ENCODE measurements at places on chromosomes 6 and 20. TPM values are rescaled to one million over a fixed set of nuclear protein-coding genes. Genes with fewer than 3 reads are reported as not detected.

DNA sequence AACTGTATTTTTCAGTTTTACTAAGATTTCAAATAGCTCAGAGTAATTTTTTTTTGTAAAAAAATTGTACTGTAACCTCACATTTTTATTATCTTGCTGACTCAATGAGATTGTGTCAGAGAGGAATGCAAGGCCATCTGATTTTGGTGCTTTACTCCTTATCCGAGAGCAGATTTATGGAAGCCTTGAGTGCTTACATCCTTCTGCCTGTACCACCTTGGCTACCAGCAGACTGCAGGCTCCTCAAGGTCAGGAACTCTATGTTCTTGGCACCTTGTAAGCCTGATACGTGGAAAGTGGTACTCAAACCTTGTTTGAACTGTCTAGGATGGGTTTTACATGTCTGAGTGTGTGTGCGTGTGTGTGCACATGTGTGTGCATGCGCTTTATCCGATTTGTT is 80.1 kb upstream of the MLIP start:
- DNase-seq: no peak
- no peaks in the 10 kb centered on the region for H3K36me3 ChIP-seq
- H3K27ac ChIP-seq: no peak overlapping the region
- no peaks in the 10 kb centered on the region for H3K27me3 ChIP-seq

- H3K4me1 ChIP-seq: no peaks in the 10 kb centered on the region
- no peak for DNase-seq
- H3K4me3 ChIP-seq: no peak overlapping the region
- no peaks in the 10 kb centered on the region for H3K36me3 ChIP-seq
- no peak overlapping the region for H3K27ac ChIP-seq
These were observed 6.1 kb upstream of the MAS1 start for GRCh38 chr6:159884720-159885119.

DNA sequence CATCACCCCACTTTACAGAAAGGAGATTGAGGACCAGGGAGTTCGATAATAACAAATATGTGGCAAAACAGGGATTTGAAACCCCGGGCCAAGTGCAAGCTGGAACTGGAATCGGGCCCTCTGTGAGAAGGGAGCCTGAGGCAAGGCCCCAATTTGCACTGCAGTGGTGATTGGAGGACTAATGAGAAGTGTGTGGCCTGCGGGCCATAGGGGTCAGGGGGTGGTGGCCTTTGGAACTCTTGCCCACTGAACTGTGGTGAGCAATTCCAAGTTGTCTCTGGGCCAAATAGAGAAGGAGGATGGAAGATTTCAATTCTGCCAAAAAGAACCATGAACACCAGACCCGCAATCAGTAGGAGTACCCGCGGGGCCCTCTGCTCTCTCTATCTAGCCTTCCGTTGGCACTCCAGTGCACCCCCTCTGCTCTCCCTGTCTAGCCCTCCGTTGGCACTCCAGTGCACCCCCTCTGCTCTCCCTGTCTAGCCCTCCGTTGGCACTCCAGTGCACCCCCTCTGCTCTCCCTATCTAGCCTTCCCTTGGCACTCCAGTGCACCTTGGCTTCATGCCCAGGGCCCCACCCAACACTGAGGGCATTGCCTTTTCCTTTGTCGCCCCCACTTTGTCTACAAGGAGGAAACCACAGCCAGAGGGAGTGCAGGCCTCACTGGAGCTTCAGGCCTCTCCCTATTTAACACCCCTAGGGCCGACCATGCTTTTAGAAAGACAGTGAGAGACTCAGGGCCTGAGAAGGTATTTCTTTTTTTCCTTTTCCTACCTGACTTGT is 6.0 kb upstream of the PTPRA start:
- H3K4me3 ChIP-seq: no peak overlapping the region
- no peak for DNase-seq
- H3K27ac ChIP-seq: no peak overlapping the region
- peaks cover 31% of the 10 kb centered on the region for H3K4me1 ChIP-seq
- no peaks in the 10 kb centered on the region for H3K27me3 ChIP-seq

DNA sequence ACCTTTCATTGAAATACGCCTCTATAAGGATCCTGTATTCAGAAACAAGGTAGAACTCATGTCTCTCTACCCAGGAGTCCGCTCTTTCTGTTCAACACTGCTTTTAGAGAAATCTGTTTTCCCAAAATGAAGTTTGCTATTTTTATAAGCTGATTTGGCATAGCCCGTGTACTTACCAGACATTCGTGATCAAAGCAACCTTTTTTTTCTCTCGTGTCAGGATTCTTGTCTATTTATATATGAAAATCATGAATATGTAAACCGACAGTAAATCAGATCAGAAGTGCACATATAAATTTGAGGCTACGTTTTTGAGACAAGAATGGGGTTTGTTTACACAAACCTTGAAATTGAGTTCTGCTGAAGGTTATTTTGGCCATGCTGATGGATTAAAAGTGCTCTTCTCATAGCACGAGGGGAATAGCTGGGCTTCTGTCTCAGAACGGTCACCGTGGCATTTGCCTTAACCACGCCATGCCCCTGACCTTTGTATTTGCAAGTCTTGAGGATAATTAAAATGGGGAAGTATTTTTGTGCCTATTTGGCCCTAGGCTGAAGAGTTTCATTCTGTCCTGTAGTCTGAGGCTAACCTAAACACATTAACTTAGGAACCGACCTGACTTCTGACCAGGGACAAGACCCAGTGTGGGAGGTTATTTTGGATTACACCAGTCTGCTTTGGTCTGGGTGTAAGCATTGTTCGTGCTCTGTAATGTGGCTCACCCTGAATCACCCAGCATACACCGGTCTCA is 118.6 kb downstream of the MAP3K4 start:
- no peak for DNase-seq
- H3K27me3 ChIP-seq: no peaks in the 10 kb centered on the region
- H3K4me3 ChIP-seq: no peak overlapping the region
- no peaks in the 10 kb centered on the region for H3K4me1 ChIP-seq
- peaks cover 38% of the 10 kb centered on the region for H3K36me3 ChIP-seq
- H3K27ac ChIP-seq: no peak overlapping the region

GRCh38 chr6:5553767-5554166 is 292.5 kb downstream of the FARS2 start:
- H3K4me3 ChIP-seq: no peak overlapping the region
- no peak for DNase-seq
- H3K36me3 ChIP-seq: no peaks in the 10 kb centered on the region
- no peaks in the 10 kb centered on the region for H3K4me1 ChIP-seq
- H3K27me3 ChIP-seq: no peaks in the 10 kb centered on the region

DNA sequence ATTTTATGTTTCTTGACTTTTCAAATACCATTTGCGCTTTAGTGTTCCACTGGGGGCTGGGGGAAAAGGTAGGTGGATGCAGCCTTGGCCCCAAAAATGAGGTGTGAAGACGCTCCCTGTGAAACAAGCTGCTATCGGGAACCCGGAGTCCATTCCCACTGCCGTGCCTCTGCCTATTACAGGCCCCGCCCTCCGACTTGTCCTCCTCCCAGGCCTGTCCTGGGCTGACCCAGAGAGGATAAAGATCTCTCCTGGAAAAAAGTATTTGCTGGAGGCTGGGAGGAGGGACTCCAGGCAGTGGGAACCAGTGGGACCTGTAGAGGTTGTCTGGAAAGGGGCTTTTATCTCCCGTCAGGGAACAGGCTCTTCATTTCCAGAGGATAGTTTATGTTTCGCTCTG is 215.0 kb downstream of the SLC24A3 start:
- H3K4me3 ChIP-seq: no peak overlapping the region
- H3K36me3 ChIP-seq: no peaks in the 10 kb centered on the region
- DNase-seq: no peak

DNA sequence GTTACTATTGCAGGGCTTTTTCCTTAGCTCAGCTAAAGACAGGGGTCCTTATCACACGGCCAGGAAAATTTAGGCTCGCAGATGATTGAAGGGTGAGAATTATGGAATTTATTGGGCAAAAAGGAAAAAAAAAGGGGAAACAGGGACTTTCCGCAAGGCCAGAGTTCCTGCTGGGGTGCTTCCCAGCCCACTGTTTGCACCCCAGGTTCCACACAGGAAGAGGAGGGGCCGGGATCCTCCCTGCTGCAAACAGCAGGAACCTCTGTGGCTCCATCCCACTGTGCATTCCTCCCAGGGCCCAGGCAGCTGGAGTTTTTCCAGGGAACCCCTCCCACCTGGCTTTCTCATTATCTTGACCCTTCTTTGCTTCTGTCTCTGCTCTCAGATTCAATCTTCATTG is 35.9 kb upstream of the IL20RA start:
- H3K27ac ChIP-seq: no peak overlapping the region
- H3K4me1 ChIP-seq: no peaks in the 10 kb centered on the region
- DNase-seq: no peak
- H3K27me3 ChIP-seq: no peaks in the 10 kb centered on the region

DNA sequence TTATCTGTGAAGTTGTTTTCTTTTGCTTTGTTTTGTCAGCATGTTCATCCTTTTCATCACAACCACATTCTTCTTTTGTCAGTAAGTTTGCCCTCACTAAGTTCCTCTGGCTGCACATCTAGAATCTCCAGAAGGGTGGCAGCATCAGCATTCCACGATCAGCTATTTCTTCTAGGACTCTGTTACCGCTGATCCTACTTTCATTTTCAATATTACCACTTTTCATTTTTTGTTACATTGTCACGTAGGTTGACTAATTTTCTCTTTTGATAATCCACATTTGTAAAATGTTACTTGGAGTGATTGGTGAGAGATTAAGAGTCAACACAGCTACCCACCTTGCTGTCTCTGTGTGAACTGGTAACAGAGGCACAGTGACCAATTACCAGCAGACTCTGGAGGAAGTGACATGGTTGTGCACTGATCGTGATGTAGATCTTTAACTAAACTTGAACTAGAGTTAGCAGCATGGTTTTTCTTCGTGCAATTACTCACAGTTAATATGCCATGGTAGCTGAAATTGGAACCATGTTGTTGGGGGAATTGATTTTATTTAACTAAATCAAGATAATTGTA is 307.9 kb upstream of the SLC35B3 start:
- no peaks in the 10 kb centered on the region for H3K36me3 ChIP-seq
- H3K4me1 ChIP-seq: no peaks in the 10 kb centered on the region
- no peaks in the 10 kb centered on the region for H3K27me3 ChIP-seq

DNA sequence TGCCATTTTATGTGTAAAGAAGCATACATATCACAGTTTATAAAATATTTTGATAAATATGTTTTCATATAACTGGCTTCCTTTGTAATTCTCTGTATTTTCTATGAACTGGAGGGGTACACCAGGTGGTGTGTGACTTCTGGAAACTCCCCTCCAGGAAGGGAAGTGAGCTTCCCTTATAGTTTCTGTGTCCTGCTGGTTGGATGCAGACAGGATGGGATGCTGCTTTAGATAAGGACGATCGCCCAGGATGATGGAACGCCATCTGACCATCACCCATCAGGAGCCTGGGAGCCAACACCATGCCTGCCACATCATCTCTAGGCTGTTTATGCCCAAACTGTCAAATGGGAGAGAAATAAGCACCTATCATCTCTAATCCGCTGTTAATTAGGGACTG is 66.1 kb downstream of the SULF2 start:
- no peaks in the 10 kb centered on the region for H3K36me3 ChIP-seq
- H3K4me3 ChIP-seq: no peak overlapping the region
- no peak for DNase-seq
- H3K4me1 ChIP-seq: peaks cover under 1% of the 10 kb centered on the region

GRCh38 chr6:142867988-142868812 is 76.8 kb downstream of the HIVEP2 start:
- no peak overlapping the region for H3K27ac ChIP-seq
- H3K4me1 ChIP-seq: peaks cover 7% of the 10 kb centered on the region
- no peak for DNase-seq
- no peaks in the 10 kb centered on the region for H3K36me3 ChIP-seq

DNA sequence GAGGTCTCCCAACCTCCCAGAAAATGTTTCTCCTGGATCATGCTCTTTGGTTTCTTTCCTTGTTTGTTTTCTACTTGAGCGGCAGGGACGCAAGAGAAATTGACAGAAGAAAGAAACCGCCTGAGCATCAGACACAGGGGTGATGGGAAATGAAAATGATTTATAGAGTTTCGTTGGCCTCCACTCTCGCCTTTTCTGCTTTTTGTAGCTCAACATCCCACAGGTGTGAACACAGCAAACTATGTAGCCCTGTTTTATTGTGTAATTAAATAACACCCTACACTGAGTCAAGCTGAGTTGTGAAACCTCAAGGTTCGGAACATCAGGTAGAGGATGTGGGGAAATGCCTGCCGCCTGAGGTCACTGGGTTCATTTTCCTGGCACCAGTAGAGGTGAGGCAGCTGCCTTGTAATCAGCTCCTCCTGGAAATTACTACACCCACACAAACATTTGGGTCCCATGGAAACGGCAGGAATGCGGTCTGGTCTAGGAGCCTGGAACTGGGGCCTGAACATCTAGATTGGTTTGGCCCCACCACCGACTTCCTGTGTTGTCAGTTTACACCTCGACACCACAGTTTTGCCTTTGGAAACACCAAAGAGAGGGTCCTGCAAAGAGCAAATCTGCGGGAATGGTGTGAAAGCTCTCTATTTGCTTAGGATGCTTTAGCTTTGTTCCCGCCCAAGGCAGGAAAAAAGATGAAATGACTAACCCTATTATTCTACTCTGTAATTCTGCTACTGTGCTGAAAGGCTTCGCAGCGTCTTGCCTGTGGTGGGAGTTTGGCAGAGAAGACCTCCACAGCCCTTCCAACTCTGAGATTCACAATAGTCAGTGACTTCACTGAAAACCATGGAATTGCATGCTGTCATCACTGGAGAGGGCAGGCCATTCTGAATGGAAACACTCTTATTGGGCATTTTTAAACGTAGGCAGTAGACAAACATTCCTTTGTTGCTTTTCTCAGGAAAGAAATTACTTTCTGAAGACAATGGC is 53.0 kb downstream of the ADAT2 start:
- no peaks in the 10 kb centered on the region for H3K27me3 ChIP-seq
- DNase-seq: peak; percentile 42
- no peak overlapping the region for H3K27ac ChIP-seq
- peaks cover 15% of the 10 kb centered on the region for H3K4me1 ChIP-seq
- no peak overlapping the region for H3K4me3 ChIP-seq

CGA gene
- total RNA-seq: not detected

EFHC1 gene
- total RNA-seq: 12.4 TPM

UNC5CL gene
- total RNA-seq: 2.2 TPM

SMAP1 gene
- total RNA-seq: 3.5 TPM

TINAG gene
- not detected for total RNA-seq

Data from HCT116 (cell line).